ENCODE measurements at places on chromosomes 3 and 15. TPM values are rescaled to one million over a fixed set of nuclear protein-coding genes. Genes with fewer than 3 reads are reported as not detected.

The ACTC1 gene
- total RNA-seq: 25.0 TPM

The ESYT3 gene
- 5.3 TPM for total RNA-seq

The CHST13 gene
- 3.3 TPM for total RNA-seq

The GHSR gene
- not detected for total RNA-seq

The CMTM8 gene
- 5.4 TPM for total RNA-seq

The SCN11A gene
- 0.25 TPM for total RNA-seq

The RTP1 gene
- not detected for total RNA-seq
